Activated naive CD8-positive, alpha-beta T cell treated with anti-CD3 and anti-CD28 coated beads, Interleukin-2, amount 10 ng/mL, durations not matched to agents 7 days and 5 days (primary cell): ENCODE measurements at places on chromosomes 3 and 15.

GRCh38 chr3:32460031-32460749 is 42.5 kb downstream of the CMTM6 start:
- DNase-seq, result peak; percentile 77

- no peak for DNase-seq
These were observed 218.2 kb downstream of the P3H2 start for GRCh38 chr3:189902230-189903186.

- DNase-seq, result no peak
These were observed 274.7 kb downstream of the PDCD6IP start for GRCh38 chr3:34073111-34073510.

DNA sequence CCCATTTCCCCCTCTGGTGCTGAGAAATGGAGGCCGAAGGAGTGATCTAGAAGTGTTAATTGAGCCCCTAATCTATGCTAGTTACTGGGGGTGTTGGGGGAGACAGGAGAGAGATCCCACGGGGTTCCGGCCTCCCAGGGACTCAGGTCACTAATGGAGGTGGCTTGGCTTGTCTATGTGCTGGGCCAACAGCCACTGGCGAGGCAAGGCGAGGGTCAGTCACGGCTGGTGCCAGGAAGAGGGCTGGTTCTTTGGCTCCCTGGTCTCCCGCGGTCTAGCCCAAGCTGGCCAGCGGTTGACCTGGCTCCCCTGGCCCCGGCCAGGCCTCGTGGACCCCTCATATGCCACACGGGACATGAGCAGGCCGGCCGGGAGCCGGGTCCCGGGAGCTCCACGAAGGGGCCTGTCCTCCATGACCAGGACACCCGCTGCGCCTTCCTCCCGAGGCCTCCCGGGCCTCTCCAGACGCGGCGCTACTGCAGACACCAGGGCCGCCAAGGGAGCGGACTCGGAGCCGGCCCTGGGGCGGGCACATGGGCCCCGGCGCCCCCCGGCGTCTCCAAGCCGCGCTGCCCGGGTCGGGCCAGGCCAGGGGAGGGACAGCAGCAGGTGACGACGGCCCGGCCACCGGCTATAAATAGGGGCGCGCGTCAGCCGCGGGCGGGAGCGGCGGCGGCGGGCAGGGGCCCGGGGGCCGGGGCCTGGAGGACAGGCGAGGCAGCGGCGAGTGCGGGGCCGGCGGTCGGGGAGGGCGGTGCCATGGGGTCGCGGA is at the start of gene ALPK3:
Gene ALPK3 (plus strand): TSS at position 663 of the 772 bp plus-strand sequence. CDS start 97 bp downstream, at position 760.
- no peak for DNase-seq

DNA sequence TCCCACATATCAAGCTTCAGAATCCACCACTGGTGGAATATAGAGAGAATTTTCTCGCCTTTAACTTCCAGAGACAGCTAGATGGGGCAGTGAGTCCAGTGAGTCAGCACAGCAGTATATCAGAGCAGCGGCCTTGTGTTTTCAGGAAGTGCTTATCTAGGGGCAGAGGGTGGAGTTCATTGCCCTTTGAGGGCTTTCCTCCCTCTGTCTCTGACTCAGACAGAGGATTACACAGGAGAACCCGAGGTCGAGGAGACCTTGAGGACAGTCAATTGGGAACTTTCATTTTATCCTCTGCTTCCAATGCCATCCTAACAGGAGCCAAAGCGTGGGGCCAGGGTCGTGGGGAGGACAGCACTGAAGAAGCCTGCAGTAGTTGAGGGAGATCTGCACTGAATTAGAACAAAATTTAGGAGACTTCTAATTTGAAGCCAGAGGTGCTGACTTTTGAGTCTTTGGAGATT is 109.6 kb upstream of the UMPS start:
- DNase-seq, result no peak

DNA sequence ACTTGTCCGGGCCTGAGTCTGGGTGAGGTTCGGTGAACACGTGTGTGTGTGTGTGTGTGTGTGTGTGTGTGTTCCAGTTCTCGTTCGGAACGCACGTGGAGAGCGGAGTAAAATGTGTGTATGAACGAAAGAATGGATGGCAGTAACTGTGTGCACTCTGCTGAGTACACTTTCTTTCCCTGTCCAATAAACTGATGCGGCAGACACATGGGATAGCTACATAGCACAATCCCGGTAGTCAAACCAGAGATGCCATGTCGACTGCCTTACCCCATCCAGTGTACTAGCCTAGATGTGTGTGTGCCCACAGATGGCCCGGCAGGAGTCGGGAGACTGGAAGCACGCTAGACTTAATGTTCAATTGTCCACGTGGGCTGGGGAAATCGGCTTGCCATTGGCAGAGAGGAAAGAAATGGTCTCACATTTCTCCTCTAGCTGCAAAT is 507 bp upstream of the GOLIM4 start:
- DNase-seq, result no peak
